ENCODE measurements at places on chromosomes 16 and 17. TPM values are rescaled to one million over a fixed set of nuclear protein-coding genes. Genes with fewer than 3 reads are reported as not detected.

GRCh38 chr16:85978976-85979375 lies 80.0 kb downstream of the IRF8 start:
- no peak for DNase-seq

GRCh38 chr17:61064087-61064951 lies 335.3 kb upstream of the TBX2 start:
- DNase-seq: no peak

GRCh38 chr17:7852919-7853690 lies 1.8 kb upstream of the TMEM88 start:
- peak; percentile 63 for DNase-seq

DNA sequence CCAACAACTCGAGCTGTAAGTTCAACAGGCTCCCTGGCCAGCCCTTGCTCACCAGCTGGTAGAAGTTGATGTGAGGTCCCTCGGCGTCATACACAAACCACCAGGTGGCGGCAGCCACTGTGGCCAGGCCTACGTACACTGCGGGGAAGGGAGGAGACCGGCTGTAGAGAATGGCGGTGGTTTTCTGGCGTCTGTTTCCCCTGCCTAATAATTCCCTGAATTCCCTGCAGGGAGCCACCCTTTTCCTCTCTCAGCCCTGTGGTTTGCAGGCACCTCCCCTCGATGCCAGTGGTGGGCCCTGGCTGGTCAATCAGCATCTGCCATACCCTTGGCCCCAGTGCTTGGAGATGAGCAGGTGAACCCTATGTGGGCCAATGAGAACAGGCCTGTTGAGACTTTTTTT lies 18.9 kb upstream of the P2RX1 start:
- DNase-seq: no peak

The CES1 gene
- total RNA-seq: not detected
